ENCODE measurements at places on chromosomes 5 and 9.

GRCh38 chr5:44987026-44987425 lies 178.3 kb downstream of the MRPS30 start:
- no peak for DNase-seq

- DNase-seq: peak; percentile 40
These were observed 3.4 kb downstream of the SNX18 start for GRCh38 chr5:54520940-54521339.

GRCh38 chr5:159682623-159683022 lies 233.7 kb upstream of the ADRA1B start:
- DNase-seq: no peak

DNA sequence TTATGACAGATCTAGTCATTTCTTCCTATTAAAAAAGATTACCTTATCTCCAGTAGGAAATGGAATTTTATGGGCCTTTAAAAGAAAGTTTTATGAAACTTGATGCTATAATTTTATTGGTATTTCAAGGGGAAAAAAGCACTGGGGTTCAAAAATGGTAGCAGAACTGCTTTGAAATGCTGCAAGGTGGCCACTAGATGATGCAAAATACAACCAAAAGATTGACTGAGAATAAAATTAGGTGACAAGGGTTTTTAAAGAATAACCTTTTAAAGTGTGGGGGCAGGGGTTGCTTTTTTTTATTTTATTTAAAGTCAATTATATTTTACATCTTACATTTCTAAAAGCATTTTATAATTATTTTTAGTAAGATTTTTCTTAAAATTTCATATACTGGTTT lies 61.7 kb downstream of the KLF9 start:
- DNase-seq: no peak

GRCh38 chr5:571791-572190 lies 40.3 kb upstream of the CEP72 start:
- DNase-seq: no peak

DNA sequence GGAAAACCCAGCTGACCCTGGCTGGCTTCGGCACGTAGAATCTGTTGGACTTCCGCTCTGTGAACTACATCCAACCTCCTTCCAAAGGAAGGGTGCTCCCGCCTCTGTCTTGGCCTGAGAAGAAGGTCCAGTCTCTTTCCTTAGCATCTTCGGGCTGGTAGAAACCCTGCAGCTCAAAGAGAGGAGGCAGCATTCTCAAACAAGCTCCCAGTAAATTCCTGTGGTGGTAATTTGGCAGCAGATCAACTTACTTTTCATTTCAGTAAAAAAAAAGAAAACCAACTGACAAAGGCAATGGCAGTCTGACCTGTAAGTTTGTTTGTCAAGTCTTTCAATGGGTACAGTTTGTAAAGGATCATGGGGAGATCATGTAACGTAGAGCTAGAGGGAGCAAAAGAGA lies 176.7 kb downstream of the MED10 start:
- peak; percentile 3 for DNase-seq

DNA sequence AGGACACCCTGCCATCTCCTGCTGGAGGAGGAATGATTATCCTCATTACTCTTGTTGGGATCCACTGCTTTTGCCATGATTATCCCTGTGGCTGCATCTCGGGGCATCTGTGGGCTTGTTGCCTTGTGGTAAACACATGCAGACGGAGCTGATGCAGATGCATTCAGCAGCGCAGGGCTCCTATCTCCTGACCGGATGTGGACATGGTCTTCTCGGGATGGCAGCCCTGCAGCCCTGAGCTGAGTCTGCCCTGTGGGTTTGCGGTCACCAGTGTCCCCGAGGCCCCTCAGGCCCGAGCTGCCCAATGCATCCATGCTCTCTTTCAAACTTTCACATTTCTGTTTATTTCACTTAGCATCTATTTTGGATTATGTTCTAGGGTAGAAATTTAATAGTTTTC lies 250.4 kb upstream of the IRX1 start:
- no peak for DNase-seq

DNA sequence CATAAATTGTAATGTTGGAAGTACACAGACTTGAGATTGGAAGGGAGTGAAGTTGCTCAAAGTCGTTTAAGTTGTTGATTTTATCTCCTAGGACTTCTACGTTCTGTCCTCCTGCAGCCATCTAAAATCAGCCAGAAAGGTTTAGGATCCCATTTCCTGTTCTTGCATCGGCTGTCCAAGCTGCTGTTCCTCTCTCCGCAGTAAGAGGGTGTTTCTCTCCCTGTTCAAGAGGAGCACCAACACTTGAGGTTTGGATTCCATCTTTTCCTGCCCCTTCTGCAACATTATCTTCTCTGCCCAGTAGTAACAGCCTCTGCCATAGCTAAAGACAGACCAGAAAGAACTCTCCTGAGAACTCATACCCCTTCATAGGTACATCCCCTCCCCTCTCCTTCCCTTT lies 373.4 kb downstream of the GADD45G start:
- DNase-seq: no peak

DNA sequence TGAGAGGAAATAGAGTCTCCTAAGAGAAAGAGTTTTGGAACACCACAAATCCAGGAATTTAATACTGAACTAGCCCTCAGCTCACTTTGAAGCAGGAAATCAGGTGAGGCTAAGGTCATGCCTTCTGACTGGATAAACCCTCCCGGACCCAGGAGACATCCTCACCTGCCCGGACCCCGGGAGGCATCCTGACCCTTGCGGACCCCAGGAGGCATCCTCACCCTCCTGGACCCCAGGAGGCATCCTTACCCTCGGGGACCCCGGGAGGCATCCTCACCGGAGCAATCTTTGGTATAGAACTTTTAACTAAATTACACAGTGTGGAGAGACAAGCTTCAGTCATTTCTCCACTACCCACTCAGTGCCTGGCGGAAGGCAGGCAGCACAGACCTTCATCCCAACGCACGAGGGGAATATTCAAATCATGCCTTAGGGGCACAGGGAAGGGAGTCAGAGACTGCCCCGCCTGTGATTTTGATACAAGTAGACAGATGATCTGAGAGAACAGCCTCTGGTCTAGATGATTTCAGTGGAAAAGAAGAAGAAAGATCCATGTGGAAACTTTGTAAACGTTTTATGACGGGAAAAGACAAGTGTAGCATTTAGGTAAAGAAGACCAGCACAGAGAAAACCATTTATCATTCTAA lies 21.3 kb downstream of the STXBP1 start:
- DNase-seq: no peak

- DNase-seq: no peak
These were observed 72.3 kb downstream of the RASA1 start for GRCh38 chr5:87339986-87340385.

- no peak for DNase-seq
These were observed 10.2 kb upstream of the SFXN1 start for GRCh38 chr5:175467983-175468690.

DNA sequence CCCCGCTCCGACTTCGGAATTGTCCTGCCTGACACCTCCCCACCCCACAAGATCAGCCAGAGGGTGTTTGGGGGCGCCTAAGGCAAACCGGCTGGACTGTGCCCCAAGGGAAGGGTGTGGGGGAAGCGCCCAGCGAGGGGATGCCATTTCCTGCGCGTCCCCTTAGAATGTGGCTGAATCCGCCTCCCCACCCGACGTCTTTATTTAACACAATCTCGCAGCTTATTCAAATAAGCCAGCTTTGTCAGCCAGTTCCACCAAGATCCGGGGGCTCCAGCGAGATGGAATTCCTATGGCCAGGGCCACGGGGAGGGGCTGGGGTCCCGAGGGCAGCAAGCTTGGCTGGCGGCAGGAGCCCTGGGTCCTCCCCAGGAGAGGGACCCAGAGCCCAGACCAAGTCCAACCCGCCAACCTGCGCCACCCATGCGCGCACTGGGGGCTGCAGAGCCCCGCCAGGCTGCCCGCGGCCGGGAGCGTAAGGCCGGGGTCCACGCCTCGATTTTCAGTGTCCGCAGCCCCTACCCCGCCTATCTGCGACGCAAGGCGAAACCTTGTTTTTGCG lies 7.4 kb downstream of the IRX4 start:
- DNase-seq: no peak

DNA sequence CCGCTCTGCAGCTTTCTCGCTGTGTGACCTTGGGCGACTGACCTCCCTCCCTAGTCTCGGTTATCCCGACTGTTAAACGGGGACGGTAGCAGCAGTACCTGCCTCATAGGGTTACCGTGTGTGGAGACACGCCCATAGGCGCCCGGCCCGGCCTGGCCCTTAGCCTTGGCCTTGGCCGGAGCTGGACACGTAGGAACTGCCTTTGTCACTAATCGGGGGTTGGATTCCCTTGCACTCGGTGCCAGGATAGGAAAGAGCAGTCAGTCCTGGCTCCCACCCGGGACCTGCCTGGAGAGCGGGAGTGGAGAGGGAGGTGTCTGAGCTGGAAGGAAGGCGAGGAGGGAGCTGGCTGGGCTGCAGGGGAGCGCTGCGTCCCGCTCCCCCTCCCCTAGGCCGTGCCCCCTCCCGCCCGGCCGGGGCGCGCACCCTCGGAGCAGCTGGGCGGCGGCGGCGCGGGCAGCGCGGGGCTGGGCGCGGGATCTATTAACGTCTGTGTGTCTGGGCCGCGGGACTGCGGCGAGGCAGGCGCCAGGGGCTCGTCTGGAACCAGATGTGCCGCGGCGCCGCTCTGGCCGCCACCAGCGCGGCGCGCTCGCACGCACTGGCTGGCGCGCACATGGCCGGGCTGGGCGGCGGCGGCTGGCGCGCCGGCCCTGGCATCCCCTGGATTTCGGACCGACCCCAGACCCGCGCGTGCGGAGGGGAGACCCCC lies 31.7 kb downstream of the PRRX2 start:
- DNase-seq: peak; percentile 63

DNA sequence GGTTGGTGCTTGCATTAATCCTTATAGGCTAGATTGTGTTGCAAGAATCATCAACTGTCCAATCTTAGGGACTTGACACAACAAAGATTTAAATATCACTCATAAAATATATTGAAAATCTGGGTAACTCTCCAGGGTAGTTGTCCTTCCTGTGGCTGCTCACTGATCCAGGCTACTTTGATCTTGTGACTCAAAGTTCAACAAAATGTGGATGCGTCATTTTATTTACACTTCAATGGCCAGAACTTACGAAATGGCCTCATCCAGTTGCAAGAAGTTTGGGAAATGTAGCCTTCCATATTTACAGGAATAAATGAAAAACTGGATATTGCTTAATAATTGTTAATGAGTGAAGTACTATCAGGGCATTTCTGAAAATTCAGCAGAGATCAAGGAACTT lies 235.5 kb upstream of the ACTBL2 start:
- peak; percentile 89 for DNase-seq

GRCh38 chr9:89139455-89139854 lies 39.2 kb downstream of the SHC3 start:
- DNase-seq: peak; percentile 89

GRCh38 chr5:81835814-81836367 lies 85.0 kb upstream of the SSBP2 start:
- DNase-seq: no peak

DNA sequence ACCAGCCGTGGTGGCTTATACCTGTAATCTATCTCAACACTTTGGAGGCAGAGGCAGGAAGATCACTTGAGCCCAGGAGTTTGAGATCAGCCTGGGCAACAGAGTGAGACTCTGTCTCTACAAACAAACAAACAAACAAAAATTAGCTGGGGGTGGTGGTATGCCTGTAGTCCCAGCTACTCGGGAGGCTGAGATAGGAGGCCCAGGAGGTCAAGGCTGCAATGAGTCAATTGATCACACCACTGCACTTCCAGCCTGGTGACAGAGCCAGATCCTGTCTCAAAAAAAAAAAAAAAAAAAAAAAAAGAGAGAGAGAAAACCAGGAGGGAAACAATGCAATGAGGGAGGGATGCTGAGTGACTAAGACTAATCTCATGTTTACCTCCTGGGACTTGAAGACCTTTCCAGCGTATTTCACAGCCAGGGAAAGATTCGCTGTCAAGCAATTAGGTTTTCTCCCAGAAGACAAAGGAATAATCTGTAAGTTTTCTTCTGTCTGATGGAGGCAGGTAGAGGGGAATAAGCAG lies 51.1 kb upstream of the MIER3 start:
- DNase-seq: no peak

- DNase-seq: peak; percentile 59
These were observed 244.7 kb downstream of the BNC2 start for GRCh38 chr9:16625811-16626210.

DNA sequence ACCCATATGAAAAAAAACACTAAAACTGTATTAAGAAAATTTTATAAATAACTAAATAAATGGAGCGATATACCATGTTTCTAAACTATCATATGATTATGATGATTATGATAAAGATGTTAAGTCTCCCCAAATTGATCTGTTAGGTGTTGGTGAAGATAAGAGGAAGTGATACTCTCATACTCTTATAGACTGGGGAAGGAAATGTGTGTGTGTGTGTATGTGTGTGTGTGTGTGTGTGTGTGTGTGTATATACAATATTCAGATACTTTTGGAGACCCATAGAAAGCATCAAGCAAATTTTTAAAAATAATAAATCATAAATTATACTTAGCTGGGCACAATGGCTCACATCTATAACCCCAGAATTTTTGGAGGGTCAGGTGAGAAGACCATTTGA lies 62.9 kb downstream of the TMEM232 start:
- no peak for DNase-seq

Data from fibroblast of lung (primary cell).